GM12892 (cell line): ENCODE measurements at places on chromosomes 4 and X.

- no peak for DNase-seq
Measured at GRCh38 chr4:99352602-99353537, at the start of gene ADH1C. Gene ADH1C, minus strand, starts transcription at chr4:99352746. Its CDS starts 71 bp downstream, at chr4:99352675.

GRCh38 chr4:180598281-180598680, 1644.9 kb upstream of the TENM3 start:
- DNase-seq: no peak

GRCh38 chrX:13033193-13033592, 11.2 kb downstream of the FAM9C start:
- no peak for DNase-seq

DNA sequence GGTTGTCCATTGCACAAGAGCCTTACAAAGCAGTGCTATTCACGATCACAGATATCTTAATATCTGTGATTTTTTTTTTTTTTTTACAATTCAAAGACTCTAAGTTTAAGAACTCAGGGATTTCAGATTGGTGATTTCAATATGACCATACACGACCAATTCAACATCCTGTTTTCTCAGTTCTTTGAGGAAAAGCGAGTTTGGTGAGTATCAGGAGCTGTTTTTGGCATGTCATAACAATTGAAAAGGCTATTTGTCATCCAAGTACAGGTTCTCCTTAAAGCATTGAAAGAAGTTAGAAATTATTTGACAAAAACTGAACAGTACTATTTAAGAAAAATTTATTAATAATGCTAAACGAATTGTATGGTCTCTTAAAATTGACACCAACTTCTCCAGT, 9.1 kb upstream of the ARHGEF6 start:
- no peak for DNase-seq

GRCh38 chr4:118367872-118368271, 15.1 kb upstream of the PRSS12 start:
- DNase-seq: no peak

DNA sequence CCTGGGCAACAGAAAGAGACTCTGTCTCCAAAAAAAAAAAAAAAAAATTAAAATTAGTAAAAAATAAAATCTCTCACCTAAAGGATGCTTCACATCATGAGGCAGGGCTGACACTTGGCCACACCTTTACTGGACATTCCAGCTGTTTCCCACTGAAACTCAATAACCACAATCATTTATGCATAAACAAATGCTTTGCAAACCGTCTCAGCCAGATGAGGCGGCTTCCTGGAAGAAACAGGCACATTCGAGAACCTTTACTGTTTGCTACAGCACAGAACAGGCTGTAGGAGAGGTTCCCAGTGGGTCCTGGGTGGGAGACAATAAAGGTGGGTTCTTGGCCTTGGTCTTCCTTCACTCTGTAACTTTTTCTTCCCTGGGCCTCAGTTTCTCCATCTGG, 10.9 kb upstream of the TBC1D14 start:
- no peak for DNase-seq

GRCh38 chr4:151486168-151486567, 77.2 kb downstream of the FHIP1A start:
- no peak for DNase-seq

DNA sequence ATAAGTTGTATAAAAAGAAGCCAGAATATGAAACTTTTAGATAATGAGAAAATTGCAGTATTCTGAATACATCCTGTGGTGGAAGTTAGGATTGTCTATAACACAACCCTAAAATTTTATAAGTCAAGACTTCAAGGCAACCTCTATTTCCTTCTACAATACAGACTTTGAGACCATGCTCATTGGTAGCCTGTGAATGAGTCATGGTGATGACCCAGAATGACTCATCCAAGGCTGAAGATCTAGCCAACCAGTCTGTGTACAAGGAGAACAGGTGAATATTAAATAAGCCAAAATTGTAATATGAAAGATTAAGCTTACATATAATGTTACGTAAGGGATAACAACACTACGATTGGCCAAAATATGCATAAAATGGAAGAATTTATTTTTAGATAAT, 475.9 kb upstream of the GALNT7 start:
- no peak for DNase-seq

- no peak for DNase-seq
Measured at GRCh38 chr4:54234497-54235205, 5.6 kb downstream of the PDGFRA start.

DNA sequence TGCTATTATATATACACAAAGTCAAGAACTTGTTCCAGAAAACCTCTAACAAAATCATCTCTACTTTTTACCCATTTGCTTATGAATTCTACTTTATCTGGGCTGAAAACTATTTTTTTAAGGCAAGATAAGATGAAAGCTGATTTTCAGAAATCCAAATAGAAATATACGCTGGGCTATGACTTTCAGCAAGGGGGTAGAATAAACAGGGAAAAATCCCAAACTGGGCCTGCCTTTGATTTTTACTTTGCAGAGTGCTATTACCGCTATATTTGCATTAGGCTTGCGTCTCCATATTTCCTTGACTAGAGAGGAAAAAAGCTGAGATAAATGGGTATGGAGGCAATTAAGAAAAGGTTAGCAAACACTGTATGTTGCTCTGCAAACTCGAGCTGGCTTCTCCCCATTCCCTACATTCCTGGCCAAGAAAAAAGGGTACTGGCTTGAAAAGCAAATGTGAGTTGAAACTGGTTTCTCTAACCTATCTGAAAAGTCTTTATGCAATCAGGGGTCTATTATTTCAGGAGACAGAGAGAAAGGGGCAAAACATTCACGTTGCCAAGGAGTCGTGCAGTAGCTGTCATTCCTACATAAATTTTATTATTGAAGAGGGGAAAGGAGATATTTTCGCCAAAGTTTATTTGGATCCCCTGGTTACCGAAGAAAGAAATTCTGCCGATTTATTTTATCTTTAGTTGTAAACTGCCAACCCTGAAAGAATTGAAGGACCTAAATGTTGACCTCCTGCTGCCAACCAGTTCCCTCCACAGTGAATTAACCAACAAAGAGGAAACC, 2.2 kb downstream of the TMEM47 start:
- DNase-seq: no peak

DNA sequence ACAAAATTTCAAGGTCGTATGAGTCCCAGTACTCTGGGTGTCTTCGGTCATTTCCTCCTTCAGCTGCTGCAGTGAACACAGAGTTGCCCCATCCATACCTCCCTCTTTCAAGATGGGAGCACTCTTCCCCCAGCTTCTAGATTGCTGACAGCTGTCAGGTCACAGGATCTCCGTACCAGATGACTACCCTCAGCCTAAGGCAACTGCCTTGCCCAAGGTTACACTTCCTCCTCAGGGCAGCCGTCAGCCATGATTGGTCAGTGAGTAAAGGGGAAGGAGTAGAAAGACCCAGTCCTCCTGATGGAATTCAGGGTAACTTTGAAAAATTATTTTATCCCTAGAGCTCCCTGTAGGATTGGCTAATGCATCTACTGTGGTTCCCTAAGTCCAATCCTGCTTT, 81.6 kb downstream of the NAF1 start:
- no peak for DNase-seq

DNA sequence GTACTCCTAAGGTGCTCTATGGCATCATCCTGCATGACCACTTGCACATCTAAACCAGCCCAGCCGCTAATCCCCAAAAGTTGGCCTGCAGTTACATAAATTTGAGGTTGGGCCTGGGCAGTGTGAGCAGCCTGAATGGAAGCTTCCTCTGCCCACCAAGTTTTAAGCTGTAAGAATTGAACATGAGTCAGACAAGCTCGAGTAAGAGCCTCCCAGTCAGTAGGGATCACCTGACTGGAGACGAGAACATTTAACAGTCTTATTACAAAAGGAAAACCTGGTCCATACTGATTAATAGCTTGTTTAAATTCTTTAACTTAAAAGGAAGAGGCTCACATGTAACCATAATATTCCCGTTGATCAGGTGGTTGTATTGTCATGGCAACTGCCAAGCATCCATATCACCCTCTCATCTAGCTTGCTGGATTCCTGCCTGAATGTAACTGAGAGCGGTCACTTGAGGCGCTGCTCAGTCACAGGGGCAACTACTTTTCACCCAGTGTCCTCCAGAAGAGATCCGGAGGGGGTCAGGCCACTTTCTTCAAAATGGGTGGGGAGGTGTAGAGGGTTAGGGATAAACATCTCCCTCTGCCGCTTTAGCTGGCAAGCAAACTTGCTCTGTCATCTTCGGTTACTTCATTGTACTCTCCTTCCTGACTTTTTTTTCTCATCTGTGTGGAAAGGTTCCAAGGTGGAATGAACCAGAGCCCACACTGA, 56.6 kb upstream of the WDR1 start:
- DNase-seq: no peak

GRCh38 chr4:8364848-8365350, 75.6 kb downstream of the ACOX3 start:
- no peak for DNase-seq

DNA sequence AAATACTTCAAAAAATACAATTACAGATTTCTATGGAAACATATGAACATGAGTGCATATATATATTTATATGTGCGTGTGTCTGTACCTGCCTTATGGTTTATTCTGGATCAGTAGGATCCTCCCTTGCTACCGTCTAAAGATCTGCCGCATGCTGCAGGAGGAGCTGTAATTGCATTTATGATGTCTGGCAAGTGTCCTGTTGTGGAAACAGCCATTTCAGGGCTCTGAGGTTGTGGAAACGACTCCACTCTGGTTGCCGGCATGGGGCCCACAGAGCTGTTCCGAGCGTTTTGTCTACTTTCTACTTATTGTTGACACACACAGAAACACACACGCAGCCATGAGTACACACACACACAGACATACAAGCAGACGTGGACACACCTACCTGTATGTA, 21.3 kb downstream of the CD99 start:
- DNase-seq: no peak

- DNase-seq: no peak
Measured at GRCh38 chr4:83589279-83589678, 53.4 kb downstream of the GPAT3 start.

GRCh38 chrX:153339662-153340061, 5.7 kb downstream of the ZNF275 start:
- DNase-seq: no peak

DNA sequence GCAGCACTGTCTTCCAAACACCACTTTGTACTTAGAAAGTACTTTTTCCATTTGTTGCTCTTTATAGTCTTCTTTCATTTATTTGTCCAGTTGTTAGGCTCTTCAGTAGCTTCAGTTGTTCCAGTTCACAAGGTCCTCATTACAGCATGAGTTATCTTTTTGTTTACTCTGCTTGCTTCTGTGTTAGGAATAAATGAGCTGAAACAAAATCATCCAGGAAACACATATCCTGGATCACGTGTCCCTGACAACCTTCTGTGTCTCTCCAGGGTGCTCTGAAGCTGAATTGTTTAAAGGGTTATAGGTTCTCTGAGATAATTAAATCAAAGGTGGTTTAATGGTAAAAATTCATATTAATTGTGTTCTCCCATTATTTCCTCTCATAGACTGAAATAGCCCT, 19.9 kb upstream of the KLHL8 start:
- DNase-seq: no peak

GRCh38 chrX:6159468-6159867, 69.2 kb downstream of the NLGN4X start:
- no peak for DNase-seq

GRCh38 chr4:16217300-16218051, 8.8 kb downstream of the TAPT1 start:
- DNase-seq: no peak

DNA sequence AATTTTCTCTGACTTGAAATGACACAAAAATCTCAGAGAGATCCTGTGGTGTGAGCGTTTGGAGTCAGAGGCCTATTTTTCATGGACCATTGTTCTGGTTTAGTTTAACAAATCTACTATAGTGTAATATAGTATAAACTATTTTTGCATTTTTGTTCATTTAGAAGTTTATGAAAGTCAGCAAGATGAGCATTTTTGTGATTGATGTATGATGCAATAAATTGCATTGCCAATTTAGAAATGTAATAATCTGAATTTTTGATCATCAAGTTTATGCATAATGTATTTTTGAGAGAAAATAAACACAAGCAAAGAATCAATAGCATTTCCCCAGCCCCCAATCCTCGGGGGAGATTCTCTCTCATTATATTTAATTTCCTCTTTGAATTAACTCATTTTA, 519.5 kb upstream of the FTHL17 start:
- no peak for DNase-seq

DNA sequence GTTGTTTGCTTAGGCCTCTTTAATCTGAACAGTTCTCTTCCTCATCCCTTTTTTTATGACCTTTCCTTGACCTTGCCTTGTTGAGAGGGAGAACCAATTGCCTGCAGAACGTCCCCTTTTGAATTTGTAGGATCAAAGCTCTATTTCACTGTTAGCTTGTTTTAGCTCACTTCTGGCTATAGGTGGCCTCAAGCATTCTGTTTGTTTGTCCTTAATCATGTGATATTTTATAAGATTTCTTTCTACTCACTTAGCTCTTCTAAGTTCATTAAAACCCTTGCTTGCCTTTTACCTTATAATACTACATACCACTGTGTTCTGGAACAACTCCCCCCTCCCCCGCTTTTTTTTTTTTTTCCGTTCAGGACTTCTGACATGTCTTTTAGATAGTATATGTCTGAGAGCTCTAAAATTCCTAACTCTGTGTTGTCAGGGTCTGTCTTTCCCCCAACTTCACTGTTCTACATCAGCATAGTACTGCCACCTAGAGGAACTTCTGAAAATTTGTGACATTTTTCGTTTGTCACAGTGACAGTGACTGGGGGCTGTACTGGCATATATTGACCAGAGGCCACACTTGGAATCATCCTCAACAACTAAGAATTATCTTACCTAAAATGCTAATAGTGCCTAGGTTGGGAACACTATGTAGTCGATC, 128.5 kb downstream of the LARP7 start:
- DNase-seq: no peak

DNA sequence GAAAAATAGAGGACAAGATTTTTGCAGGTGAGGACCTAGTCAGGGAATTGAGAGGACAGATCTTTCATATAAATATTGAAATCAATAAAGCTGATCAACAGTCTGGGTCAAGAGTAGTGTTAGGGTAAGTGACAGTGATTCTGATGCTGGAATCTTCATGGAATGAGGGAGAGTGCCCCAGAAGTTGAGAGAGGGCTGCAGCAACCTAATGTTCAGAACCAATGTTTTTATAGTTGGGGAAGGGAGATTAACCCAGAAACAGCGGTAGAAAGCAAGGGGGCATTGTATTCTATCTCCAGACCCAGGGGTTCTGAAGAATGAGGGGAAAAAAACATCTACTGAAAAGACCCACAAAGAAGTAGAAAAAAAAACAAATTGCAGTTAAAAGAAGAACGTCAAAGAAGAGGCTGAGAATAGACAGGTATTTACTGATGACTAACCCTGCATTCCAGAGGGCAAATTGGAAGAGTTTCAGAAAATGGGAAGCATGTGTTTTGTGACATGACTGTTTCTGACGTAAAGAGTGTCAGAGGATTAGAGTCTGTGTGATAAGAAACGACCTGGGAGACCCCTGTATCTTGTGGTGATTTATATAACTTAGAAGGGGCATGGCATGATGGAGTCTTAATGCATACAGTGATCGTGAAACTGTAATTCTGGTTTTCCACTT, 819.6 kb upstream of the EPHA5 start:
- DNase-seq: no peak

DNA sequence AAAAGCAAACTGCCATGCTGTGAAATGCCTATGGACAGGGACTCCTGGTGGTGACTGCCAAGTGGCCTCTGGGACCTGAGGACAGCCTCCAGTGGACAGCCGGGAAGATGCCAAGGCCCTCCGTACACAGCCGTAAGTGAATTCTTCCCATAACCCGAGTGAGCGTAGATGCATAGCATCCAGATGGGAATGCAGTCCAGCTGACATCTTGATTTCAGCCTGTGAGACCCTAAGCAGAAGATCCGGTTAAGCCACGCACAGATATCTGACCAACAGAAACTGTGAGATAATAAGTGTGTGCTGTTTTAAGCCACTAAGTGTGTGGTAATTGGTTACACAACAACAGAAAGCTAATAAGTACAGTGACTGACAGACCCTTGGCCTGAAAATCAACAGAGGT, 55.9 kb downstream of the TMEM156 start:
- no peak for DNase-seq
